Kidney epithelial cell (primary cell): ENCODE measurements at places on chromosomes 5 and 9. TPM values are rescaled to one million over a fixed set of nuclear protein-coding genes. Genes with fewer than 3 reads are reported as not detected.

Gene SLC4A9
- total RNA-seq = 0.07 TPM in 1 of 2 replicates, not detected in the other

- no peak for DNase-seq
Measured at GRCh38 chr5:73865315-73865714, 239.3 kb downstream of the ARHGEF28 start.

Gene TCF7
- total RNA-seq = 3.6 and 4.8 TPM in 2 replicates

DNA sequence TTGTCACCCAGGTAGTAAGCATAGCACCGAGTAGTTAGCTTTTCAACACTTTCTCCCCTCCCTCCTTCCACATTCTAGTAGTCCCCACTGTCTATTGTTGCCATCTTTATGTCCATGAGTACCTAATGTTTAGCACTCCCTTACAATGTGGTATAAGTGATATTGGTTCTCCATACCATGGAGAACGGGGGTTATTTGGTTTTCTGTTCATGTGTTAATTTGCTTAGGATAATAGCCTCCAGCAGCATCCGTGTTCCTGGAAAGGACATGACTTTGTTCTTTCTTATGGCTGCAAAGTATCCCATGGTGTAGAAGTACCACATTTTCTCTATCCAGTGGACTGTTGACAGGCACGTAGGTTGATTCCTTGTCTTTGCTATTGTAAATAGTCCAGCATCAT, 353.9 kb downstream of the ADGRV1 start:
- DNase-seq = no peak

DNA sequence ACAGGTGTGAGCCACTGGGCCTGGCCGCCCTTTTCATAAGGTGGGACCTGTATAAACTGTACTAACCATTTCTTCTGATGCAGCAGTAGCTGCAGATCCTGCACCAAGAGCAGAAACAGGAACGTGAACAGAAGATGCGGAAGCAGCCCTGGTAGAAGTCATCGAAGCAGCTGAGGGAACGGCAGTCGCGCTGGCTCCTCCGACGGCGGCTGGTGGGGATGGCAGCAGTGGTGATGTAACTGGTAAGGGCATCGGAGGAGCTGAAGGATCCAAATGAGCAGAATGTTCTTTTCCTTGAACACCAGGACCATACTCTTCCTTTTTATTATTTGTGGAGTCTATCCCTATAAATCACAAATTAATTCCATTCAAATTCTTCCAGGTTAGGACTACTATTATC, 32.1 kb downstream of the POC5 start:
- DNase-seq = no peak

- no peak for DNase-seq
Measured at GRCh38 chr5:146079695-146080373, 25.5 kb downstream of the PLAC8L1 start.

GRCh38 chr9:2967766-2968165, 123.9 kb upstream of the PUM3 start:
- DNase-seq = no peak

- no peak for DNase-seq
Measured at GRCh38 chr5:41856644-41857491, 13.4 kb downstream of the OXCT1 start.

DNA sequence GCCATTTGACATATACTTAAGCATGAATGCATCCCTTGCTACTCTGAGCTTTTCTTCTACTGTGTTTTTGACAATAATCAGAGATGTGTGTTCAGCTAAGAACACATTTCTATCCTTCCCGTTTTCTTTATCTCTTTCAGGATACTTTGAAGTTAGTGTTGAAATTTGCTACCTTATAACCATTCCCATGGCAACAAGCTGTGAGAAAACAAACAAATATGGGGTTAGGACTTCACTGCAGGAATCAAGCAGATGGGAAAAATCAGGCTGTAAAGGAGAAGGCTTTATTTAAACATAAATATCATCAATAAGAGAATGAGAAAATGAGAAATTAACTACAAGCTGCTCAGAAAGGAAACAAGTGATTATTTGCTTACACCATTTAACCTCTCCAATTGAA, 35.2 kb downstream of the ZCCHC9 start:
- no peak for DNase-seq

DNA sequence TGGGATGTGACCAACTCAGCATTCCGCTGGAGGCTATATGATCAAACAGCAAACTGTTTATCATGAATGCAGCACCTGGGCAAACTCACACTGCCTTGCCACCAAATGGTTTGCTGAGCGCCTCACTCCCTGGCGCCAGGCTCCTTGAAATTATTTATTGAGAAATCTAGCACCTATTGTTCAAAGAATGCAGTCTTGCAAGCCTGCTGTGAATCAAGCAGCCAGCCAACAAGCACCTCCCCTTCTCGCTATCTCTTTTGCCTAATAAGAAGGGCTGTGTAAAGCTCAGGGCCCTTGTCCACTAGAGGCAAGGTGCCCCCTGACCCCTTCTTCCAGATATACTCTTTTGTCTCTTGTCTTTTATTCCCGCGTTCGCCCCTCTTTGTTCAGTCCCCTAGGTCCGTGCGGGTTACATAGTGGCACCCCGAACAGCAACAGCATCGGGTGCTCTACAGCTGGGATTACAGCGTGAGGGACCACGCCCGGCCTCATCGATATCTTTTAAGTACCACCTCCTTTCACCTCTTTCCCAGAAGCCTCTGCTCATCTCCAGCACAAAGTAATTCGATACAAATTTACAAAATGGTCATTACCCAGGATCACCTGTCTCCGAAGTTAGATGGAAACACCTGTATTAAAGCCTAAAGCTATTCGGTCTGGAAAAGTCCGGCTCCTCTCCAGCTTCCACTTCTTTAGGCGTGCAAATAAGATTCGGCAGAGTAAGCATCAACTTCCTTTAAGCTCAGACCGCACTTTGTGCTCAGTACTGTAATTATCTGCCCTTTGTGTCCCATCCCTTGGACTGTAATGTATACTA, 896 bp downstream of the RIGI start:
- no peak for DNase-seq

Gene PCDHGA8
- 0.96 and 1.0 TPM in 2 replicates for total RNA-seq

Gene LHX3
- total RNA-seq = not detected in 2 replicates

DNA sequence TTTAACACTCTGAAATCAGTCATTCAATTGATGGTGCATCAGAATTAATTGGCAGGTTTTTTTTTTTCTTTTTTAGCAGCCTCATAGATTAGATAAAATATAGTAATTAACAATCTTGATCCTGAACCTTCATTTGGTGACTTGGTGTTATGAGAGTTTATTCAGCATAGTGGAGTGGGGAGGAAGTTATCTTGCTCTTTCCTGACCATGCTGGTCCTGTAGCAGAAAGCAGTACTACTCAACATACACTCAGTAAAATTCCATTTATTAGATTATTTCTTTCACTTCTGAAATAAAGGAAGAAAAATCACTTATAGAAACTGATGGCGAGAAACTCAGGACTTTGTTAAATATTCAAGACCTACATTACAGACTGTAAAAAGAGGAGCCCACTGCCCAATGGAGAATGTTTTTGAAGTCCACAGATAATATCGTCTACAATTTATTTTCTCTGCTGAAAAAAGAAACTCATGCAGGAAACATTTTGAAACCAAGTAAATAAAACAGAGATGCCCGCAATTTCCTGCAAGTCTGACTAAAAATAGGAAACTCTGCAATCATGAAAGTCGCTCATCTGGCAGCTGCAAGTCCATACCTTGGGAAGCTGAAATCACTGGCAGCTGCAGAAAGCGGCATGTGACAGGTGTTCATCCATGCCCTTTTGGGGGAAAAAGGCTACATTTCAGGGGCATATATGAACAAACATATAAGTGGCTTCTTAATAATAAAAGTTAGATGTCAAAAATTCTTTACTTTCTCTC, 233.2 kb upstream of the RFX3 start:
- no peak for DNase-seq

GRCh38 chr9:69388596-69388995, 63.6 kb downstream of the ENTREP1 start:
- DNase-seq = no peak

GRCh38 chr9:114250648-114251047, 72.2 kb upstream of the ORM1 start:
- no peak for DNase-seq

DNA sequence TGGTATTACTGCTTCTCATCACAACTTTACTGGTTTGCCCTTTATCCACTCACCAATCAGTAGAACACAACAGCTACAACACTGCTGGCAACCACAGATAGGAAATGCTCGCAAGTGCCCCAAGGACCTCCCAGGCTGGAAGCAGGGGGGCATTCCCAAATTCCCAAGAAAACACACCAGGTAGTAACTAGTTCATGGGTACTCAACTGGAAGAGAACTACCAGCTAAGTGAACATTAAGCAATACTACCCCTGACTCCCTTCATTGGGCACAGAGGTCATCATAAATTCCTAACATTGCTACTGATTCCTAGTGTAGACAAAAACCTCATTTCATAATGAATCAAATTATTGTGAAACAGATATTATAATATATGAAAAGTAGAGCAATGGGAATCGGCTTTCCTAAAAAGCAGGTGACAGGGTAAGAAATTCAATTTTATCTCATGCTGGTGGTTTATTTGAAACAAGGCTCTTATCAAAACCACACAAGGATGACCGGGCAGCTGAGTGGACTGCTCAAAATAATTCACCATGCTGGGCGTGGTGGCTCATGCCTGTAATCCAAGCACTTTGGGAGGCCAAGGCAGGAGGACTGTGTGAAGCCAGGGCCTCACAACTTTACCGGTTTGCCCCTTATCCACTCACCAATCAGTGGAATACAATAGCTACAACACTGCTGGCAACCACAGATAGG, 81.6 kb downstream of the TLE1 start:
- DNase-seq = no peak

- DNase-seq = no peak
Measured at GRCh38 chr9:124441291-124441690, 9.0 kb upstream of the ADGRD2 start.

Gene CSF1R
- total RNA-seq = 0.41 and 0.75 TPM in 2 replicates

GRCh38 chr5:151083081-151083676, 2.3 kb upstream of the TNIP1 start:
- DNase-seq = peak; percentile 95

- DNase-seq = no peak
Measured at GRCh38 chr5:151591144-151591819, at the start of gene FAT2. FAT2 (minus strand) TSS chr5:151591331; CDS start chr5:151568931, 22,400 bp downstream.

GRCh38 chr5:176948458-176948857, 49.3 kb upstream of the HK3 start:
- DNase-seq = no peak

DNA sequence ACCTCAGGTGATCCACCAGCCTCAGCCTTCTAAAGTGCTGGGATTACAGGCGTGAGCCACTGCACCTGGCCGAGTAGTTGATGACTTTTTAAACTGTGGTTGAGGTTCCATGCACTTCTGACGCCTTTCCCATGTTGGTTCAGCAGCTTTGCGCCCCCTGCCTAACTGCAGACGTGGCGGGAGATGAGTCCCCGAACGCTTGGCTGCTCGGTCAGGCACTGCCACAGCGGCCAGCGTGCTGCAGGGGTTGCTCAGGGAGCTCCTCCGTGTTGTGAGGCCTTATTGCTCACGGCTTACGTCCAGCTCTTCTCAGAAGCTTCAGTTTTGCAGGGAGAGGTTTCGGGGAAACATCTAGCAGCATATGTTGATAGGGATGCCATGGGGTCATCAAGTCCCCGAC, 35.3 kb downstream of the HABP4 start:
- DNase-seq = no peak

DNA sequence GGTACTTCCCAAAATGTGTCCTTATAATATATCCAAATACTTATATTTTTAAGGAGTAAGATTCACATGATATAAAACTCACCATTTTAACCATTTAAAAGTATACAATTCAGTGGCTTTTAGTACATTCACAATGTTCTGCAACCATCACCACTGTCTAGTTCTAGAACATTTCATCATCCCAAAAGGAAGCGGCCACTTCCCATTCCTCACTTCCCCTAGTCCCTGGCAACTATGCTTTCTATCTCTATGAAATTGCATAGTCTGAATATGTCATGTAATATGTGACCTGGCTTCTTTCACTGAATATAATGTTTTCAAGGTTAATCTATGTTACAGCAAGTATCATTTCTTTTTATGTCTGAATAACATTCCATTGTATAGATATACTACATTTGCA, 615.1 kb upstream of the SGCD start:
- no peak for DNase-seq

DNA sequence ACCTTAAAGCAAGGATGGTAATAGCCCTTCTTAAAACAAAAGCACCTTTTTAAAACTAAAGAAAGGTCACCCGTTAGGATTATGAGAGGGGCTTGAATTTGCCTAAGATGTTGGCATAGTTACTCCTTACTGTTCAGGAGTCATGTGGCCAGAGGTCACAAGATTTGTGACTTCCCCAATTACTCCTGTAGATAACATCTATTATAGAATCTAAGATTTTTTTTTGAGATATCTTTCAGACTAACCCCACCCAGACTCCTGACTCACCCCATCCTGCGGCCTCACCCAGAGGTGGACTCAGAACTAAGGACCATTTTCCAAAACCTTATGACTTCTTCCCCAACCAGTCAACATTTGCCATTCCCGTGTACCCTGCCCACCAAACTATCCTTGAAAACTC, 2.4 kb downstream of the CD180 start:
- DNase-seq = no peak
